ENCODE measurements at places on chromosomes 3 and 15. TPM values are rescaled to one million over a fixed set of nuclear protein-coding genes. Genes with fewer than 3 reads are reported as not detected.

DNA sequence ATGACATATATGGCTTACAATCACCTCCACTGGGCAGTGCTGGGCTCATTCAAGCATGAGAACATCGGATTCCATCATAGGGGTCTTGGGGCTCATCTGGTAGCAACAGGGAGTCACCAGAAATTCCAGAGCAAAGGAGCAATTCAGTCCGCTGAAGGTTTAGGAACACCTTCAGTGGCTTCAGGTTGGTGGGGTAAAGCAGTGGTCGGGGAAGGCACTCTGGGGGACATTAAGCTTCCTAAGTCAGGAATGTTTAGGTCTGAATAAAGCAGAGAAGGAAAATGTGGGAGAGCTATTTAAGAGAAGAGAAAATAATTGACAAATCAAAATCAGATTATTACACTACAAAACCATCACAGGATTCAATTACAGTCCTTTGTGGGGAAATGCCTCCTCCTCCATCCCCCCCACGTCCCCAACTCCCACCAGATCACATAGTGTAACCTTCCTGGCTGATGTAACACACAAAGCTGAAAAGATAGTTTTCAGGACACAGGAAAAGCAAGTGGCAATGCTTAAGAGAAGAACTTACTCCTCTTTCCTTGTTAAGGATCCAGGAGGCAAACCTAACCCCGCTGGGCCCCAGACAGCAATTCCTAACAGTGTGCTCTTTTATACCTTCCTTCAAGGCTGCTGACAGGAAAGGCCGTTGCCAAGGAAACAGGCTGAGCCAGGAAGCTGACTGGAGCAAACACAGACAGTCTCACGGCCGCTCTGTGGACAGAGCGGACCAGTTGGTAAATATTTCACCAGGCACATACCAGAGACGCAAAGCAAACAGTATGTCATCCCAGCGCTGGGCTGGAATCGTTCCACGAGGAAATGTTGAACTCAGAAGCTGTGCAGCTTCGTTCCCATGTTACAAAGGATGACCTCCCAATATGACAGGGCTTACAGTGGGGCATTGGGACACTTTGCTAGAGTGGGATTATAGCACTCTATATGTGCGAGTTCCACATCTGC lies 57.5 kb upstream of the LMCD1 start:
- peak; percentile 99 for DNase-seq

ETV5 gene
- 16.3 TPM for total RNA-seq

TAGLN3 gene
- total RNA-seq: 1.6 TPM

- DNase-seq: no peak
Measured at GRCh38 chr15:43093026-43093425, 12.8 kb downstream of the UBR1 start.

IREB2 gene
- 34.2 TPM for total RNA-seq

DNA sequence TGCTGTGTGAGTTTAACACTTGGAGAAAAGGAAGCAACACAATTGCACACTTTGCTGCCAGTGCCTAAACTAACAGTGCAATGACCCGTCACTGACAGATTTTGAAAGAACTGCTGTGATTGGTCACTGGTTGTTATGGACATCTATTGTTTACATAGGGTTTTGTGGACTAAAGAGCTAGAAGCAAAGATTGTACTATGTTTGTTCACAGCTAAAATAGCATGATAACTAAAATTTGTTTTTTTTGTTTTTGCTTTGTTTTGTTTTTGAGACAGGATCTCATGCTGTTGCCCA lies 112.4 kb upstream of the GOLGA8J start:
- no peak for DNase-seq

DNA sequence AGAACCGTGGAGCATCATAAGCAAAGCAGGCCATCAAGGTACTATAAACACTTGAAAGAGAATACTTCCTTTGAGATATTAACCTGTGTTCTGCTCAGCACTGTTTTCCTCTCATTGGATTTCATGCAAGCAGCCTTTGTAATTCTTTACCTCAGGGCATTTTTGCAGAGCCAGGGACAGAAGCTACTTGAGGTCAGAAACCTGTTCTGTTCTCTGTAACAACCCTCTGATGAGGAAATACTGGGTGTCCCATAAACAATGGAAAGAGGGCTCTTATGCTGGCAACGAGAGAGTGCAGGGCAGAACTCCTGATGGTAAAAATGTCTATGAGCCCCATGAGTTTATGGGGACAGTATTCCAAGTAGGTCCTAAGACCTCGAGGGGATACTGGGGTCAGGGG lies 66.0 kb downstream of the DCLK3 start:
- no peak for DNase-seq

DNA sequence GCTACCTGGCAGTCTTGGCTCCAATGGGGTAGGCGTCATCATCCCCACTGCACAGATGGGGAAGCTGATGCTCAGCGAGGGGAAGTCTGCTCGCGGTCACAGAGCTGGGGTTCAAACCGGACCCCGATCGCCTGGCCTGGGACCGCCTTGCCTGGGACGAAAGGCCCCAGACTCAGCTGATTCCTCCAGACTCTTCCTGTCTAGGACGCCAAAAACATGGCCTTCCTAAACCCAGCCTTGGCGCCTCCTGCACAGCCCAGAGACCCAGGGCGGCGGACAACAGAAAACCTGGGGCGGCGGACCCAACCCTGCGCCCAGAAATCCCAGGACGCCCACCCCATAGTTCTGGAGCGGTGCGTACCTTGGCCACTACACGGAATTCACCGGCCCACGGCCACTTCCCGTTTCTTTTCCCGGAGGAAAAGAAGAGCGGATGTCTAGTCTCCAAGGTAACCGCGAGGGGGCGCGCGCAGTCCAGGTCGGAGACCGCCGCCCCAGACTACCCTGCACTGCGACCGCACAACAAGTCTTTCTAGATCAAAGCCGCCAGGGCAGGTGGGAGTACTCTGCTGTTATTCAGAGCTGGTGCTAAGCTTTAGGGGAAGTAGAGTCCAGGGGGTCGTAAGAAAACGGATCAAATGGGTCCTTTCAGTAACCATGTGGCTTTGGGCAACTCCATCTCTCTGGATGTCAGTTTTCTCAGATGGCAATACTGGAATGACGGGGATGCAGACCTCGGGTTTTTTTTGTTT lies 4.9 kb upstream of the IL17RD start:
- DNase-seq: peak; percentile 80

GRCh38 chr3:134873789-134874188 lies 78.7 kb downstream of the EPHB1 start:
- DNase-seq: no peak

DNA sequence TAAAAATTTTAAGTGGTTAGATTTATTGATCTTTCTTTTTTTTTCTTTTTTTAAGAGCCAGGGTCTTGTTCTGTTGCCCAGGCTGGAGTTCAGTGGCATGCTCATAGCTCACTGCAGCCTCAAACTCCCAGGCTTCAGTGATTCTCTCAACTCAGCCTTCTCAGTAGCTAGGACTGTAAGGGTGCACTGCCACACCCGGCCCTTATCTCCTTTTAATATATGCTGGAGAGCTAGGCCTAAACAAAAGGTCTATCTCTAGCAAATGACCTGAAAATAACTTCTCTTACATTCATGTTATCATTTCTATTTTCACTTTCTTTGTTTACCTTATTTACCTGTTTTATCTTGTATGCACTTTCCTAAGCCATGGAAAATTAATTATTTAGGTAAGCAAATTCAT lies 35.2 kb upstream of the MELTF start:
- DNase-seq: no peak

- peak; percentile 83 for DNase-seq
Measured at GRCh38 chr15:57861034-57861638, 154.6 kb downstream of the POLR2M start.

DNA sequence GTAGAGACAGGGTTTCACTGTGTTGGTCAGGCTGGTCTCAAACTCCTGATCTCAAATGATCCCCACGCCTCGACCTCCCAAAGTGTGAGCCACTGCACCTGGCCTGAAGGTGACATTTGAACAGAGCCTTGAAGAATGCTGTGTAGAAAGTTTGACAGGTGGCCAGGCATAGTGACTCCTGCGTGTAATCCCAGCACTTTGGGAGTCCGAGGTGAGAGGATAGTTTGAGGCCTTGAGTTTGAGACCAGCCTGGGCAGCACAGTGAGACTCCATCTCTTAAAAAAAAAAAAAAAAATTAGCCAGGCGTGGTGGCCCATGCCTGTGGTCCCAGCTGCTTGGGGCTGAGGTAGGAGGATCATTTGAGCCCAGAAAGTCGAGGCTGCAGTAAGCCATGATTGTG lies 1.5 kb downstream of the IQGAP1 start:
- no peak for DNase-seq

FMN1 gene
- 1.8 TPM for total RNA-seq

GRCh38 chr3:150329408-150329807 lies 78.7 kb upstream of the TSC22D2 start:
- no peak for DNase-seq
